ENCODE measurements at places on chromosomes 6 and 20.
A peak's percentile ranks its signal among the peaks of the same experiment; 100 is the strongest.

GRCh38 chr6:4912559-4912958 is 91.3 kb downstream of the RPP40 start:
- no peak overlapping the region for H3K4me3 ChIP-seq
- no peak for DNase-seq
- H3K27ac ChIP-seq: no peak overlapping the region
- peaks cover 43% of the 10 kb centered on the region for H3K4me1 ChIP-seq
- no peaks in the 10 kb centered on the region for H3K36me3 ChIP-seq
- H3K27me3 ChIP-seq: no peaks in the 10 kb centered on the region

- no peaks in the 10 kb centered on the region for H3K36me3 ChIP-seq
- no peak overlapping the region for H3K4me3 ChIP-seq
- H3K4me1 ChIP-seq: peaks cover 4% of the 10 kb centered on the region
- no peaks in the 10 kb centered on the region for H3K27me3 ChIP-seq
- no peak overlapping the region for H3K27ac ChIP-seq
Measured at GRCh38 chr20:50717974-50718761, 13.2 kb upstream of the PARD6B start.

- H3K27me3 ChIP-seq: no peaks in the 10 kb centered on the region
- no peaks in the 10 kb centered on the region for H3K4me1 ChIP-seq
- no peak for DNase-seq
- H3K27ac ChIP-seq: no peak overlapping the region
Measured at GRCh38 chr20:2093159-2093781, 8.4 kb upstream of the STK35 start.

DNA sequence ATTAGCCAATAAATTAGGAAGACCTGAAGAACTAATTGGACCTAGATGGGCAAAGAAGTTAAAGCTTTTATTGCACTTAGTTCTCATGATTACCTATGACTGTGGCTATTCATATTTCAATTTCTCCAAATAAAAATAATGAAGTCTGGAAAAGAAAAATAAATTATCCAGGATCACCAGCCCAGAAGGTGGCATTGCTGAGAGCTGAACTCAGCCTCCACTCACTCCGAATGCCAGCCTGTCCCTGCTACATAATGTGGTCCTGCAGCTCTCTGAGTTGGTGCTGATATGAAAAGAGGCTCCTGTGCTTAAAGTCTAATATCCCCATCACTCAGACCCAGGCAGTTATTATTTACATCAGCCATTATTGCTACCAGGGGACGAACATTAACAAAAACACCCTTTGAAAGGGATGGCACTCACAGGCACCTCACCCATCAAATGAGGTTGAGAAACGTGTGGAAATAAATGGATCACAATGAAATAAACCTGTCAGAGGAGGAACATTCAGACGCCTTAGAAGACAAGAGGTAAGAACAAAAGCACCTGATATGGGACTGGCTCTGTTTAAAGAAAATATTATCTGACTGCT is 649.7 kb upstream of the CHD6 start:
- H3K27me3 ChIP-seq: no peaks in the 10 kb centered on the region
- no peaks in the 10 kb centered on the region for H3K4me1 ChIP-seq
- no peak overlapping the region for H3K27ac ChIP-seq
- DNase-seq: no peak

DNA sequence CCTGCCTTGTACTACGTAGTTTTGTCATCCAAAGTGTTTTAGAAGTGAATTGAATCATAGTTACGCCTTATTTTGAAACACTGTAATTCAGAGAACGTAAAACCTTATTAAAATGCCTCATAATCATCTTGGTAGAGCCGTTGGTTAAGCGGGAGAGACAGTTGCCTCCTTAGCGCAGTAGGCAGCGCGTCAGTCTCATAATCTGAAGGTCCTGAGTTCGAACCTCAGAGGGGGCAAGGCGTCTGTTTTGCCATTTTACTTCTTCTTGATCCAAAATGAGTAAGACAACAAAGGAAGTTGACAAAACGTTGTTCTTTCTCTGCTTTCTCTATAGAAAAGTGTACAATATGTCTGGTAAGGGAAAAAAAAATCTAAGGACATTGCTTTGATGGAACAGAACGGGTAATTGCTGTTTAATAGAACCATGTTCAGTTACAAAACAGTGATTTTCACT is 20.7 kb upstream of the TRIM27 start:
- H3K36me3 ChIP-seq: no peaks in the 10 kb centered on the region
- peak overlapping the region; percentile 86 for H3K4me3 ChIP-seq
- no peak for DNase-seq
- H3K4me1 ChIP-seq: peaks cover 6% of the 10 kb centered on the region

DNA sequence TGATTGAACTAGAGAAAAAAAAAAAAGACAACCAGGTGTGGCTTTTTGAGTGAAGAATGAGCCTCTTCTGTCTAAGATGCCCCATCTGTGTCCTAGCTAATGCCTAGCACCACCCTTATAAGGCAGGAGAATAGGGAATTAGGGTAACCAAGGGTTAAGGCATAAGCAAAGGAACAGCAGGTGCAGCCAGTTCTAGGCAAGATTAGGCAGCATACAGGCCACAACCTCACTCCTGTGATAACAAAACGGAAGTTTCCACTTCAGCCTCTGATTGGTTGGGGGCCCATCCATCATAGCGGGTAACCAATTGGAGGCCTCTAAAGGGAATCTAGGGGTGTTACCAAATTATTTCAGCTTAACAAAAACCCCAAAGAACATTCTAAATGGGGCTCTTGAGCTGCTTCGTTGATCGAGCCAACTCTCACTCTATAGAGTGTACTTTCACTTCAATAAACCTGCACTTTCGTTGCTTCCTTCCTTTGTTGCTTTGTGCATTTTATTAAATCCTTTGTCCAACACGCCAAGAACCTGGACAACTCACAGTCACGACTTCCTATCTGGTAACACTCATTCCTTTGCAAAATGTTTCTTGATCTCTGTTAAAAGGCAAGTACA is 61.9 kb upstream of the TAGAP start:
- no peaks in the 10 kb centered on the region for H3K36me3 ChIP-seq
- no peaks in the 10 kb centered on the region for H3K4me1 ChIP-seq
- DNase-seq: no peak
- no peak overlapping the region for H3K27ac ChIP-seq

Measured in thoracic aorta (tissue), 2 donors.